ENCODE measurements at places on chromosomes 1 and 21.

DNA sequence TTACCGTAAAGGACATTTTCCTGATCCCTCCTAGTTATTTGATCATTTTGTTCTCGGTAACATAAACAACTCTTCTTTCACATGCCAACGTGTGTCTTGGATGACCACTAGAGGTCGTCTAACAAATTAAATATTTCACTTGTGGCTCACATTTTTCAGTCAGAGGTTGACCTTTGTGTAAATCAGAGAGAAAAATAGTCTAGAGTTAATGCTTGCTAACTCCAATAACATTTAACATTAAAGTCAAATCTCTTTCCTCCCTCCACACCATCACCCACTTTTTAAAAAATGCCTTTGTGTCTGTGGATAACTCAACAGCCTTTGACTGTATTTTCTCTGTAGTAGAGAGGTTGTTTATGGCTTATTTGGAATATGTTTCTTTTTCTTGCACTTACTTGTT, 220.5 kb upstream of the B3GALT2 start:
- peak; percentile 68 for DNase-seq

DNA sequence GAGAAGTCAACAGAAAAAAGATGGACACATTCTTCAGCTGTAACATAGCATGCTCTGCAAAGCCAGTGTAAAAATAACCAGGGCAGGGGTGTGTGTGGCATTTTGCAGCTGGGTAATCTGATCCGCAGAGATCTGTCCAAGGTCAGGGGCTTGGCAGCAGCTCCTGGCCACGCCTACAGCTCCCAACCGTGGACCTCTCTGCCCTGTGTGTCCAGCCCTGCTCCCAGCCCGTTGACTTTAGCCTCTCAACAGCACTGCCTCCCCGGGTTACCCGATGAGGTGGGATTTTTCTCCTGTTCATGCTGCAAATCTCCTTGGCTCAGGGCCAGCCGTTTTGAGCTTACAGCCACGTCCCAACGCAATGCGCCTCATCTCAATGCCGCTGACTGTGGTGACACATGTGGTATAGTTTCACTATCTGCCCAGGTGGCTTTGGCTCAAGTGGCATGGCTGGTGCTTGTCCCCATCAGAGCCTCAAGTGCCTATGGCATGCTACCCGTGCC, 68.1 kb downstream of the VWA5B1 start:
- DNase-seq = peak; percentile 49

GRCh38 chr1:226100436-226101391, 38.2 kb downstream of the H3-3A start:
- peak; percentile 58 for DNase-seq

- DNase-seq = no peak
These were observed 338.5 kb downstream of the KCTD3 start for GRCh38 chr1:215905493-215906115.

DNA sequence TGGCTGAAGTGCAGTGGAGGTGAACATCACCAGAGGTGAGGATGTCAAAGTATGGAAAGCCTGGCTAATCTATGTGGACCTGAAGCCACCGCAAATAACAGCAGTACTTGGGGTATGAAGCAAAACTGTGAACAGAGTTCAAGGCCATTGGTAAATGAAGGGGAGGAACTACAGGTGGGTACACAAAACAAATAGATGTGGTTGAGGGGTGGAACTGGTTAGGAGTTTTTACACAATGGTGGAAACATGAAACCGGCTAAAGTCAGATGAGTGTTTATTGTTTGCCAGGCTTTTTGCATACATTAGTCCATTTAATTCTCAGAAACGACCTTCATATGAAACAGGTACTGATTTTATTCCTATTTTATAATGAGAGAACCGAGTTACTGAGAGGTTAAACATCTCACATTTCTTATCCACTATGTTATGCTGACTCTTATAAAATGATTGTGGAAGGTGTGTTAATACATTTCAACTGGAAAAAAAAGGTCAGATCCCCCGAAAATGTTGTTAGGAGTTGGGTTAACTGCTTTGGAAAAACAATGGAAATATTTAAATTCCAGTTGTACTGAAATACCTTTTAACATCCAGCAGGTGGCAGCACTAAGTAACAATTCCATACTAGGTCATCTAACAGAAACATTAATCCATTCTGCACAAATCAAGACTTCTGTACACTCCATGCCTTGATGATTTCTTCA, 44.3 kb upstream of the GTF2B start:
- DNase-seq = peak; percentile 36

DNA sequence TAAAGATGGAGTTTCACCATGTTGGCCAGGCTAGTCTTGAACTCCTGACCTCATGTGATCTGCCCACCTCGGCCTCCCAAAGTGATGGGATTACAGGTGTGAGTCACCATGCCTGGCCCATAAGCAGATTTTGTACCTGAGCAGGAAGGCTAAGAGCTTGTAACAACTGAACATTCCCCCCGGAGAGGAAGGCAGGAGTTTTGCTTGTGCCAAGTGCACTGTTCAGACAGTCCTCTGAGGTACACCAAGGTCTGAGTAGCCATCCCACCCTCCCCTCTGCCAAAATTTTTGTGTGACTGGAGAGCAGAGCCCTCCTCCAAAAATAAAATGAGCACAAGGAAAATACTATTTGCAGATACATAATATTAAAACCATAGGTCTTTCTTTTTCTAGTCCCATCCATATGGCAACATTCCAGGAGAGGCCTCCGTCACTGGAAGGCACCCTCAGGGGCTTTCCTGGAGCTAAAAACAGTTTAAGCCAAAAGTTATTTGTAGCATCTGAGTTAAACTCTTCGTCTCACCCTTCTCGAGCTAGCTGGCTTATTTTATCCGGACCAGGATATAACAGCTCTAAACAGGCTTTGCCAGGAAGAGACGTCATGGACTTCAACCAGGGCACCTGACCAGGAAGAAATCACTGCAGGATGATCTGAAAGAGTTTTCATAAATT, 27.2 kb downstream of the CAPN2 start:
- no peak for DNase-seq

DNA sequence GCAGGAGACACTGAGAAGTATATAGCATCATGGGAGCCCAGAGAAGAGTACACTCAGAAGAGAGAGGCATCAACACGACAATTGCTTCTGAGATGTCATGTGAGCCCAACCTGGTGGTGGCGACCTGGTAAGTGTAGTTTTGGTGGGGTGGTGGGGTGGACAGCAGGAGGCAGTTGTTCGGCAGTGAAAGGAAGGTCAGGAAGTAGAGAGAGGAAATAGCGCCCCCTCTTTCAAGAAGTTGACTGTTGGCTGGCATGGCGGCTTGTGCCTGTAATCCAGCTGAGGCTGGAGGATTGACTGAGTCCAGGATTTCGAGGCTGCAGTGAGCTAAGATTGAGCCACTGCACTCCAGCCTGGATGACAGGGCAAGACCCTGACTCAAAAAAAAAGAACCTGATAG, 12.6 kb downstream of the RSPO1 start:
- no peak for DNase-seq

DNA sequence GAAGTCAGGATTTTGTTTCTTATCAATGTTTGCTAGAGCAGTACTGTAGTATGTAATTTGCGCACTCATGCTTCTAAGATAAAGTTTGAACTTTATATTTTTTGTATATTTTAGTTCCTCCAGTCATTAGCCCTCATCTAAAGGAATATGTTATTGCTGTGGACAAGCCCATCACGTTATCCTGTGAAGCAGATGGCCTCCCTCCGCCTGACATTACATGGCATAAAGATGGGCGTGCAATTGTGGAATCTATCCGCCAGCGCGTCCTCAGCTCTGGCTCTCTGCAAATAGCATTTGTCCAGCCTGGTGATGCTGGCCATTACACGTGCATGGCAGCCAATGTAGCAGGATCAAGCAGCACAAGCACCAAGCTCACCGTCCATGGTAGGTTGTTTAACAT, 252.2 kb downstream of the TPR start:
- DNase-seq = no peak

DNA sequence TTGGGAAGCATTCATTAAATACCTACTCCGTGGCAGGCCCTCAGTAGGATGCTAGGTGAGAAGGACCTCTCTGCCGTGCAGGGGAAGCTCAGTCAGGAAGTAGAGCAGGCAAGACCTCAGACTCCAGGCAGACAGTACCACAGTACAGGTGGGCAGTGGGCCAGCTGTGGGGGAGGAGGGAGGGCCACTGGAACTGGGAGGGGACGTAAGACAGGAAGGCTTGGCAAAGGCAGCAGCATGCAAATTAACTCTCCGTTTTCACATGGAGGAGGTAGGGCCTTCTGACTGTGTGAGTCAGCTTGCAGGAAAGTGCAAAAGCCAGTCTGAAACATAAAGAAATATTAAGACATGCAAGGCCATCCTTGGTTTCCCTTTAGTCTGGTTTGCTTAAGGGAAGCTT, 157.7 kb downstream of the TRIM33 start:
- DNase-seq = peak; percentile 74

- no peak for DNase-seq
These were observed 47.1 kb upstream of the ATP1B1 start for GRCh38 chr1:169059421-169059820.

DNA sequence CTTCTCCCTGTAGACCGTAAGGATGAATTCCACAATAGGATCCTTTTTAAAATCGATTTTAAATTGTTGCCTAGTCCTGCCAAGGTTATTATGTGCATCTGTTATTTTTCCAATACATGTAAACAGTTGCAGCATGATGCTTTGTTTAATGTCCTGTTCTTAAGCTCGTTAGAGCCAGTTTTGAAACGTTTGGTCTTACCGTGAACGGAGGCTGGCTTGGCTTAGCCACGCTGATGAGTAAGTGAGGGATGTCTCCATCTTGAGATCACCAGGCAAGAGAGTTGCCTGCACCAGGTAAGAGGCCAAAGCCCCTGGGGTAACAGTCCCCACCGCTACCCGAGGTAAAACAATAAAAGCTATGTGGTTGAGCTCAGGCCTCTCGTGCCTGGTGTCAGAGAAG, 17.3 kb downstream of the CSTB start:
- no peak for DNase-seq

DNA sequence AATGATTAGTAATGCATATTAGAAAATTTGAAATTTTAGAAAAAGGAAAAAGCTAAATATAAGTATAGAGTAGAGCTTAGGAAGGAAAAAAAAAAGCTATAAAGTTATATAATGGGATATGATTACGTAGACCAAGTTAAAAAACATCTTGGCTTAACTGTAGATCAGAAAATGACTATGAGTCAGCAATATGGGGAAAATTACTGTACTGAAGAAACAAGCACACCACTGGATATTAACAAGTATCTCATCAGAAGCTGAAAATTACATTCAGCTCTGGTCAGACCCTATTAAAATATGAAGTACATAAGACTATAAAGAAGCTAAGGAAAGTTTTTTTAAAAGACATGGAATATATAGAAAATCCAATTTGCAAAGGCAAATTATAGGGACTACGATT, 19.5 kb downstream of the DNAJC8 start:
- no peak for DNase-seq

GRCh38 chr1:36851595-36851994, 182.7 kb downstream of the GRIK3 start:
- peak; percentile 93 for DNase-seq

- no peak for DNase-seq
These were observed 20.4 kb downstream of the SLC16A1 start for GRCh38 chr1:112935461-112936111.

GRCh38 chr1:180951186-180951745, 38.6 kb downstream of the KIAA1614 start:
- no peak for DNase-seq

GRCh38 chr1:59765011-59765730, 49.6 kb upstream of the HOOK1 start:
- DNase-seq = peak; percentile 94

- DNase-seq = no peak
These were observed 28.4 kb downstream of the MAPKAPK2 start for GRCh38 chr1:206713070-206713469.

DNA sequence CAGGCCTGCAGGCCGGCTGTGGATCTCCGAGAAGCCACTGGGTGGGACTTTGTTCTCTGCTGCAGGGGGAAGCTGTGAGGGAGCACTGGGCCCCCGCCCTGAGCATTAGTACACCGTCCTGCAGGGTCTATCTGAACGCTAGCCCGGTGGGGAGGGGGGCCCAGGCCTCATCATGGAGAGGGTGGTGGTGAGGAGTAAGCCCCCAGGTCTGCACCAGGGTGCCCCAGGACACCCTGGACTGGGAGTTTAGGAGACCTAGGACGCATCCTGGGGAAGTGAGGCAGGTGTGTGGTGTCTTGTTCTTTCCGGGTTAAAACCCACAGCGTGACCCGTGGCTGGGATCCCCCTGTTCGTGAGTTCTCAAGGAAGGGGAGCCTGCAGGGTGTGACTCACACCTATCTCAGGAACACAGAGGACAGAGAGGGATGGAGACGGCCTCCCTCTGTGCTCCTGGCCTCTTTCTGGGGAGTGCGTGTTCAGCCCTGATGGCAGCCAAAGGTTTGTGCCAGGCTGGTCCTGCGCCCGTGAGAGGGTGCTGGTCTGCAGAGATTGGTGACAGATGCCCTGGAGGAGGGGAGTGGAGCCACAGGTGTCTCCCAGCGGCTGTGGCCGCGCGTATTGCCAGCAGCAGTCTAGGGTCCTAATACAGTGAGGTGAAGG, 44.8 kb downstream of the AGPAT3 start:
- DNase-seq = peak; percentile 75

DNA sequence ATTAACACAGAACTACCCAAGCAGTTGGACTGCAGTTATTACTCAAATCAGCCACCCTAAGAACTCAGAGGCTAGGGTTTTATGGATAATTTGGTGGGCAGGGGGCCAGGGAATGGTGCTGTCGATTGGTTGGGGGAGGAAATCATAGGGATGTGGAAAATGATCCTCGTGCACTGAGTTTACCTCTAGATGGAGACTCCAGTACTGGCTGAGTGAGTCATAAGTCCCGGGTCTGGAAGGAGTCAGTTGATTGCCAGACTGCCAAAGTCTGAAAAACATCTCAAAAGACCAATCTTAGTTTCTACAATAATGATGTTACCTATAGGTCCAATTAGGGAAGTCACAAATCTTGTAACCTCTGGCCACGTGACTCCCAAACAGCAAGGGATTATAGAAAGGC, 257.5 kb upstream of the PRMT6 start:
- no peak for DNase-seq

- DNase-seq = no peak
These were observed 29.5 kb downstream of the AK4 start for GRCh38 chr1:65177457-65177856.

- DNase-seq = peak; percentile 49
These were observed 5.7 kb upstream of the PLPP3 start for GRCh38 chr1:56584910-56585528.

GRCh38 chr1:197526736-197527371, 248.4 kb downstream of the DENND1B start:
- DNase-seq = peak; percentile 74

DNA sequence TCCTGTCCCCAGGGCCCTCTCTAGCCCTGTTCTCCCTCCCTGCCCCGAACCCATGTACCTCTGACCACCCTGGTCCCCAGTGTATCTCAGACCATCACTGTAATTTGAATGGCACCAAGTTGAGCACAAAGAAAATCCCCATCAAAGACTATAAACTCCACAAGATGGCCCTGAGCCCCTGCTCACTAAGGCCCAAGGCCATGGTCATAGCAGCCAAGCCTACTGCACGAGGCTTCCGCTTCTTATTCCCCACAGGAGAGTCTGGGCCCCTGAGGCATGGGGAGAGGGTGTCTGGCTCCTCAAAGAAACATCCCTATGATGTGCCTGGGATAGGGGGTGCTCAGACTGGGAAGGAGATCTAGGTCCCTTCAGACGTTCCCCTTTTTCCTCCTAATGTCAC, 4.5 kb downstream of the ZNF683 start:
- no peak for DNase-seq

GRCh38 chr21:25647647-25648046, 8.6 kb downstream of the JAM2 start:
- DNase-seq = no peak

Measured in NCI-H69 (cell line).